ENCODE measurements at places on chromosomes 7 and 10.

DNA sequence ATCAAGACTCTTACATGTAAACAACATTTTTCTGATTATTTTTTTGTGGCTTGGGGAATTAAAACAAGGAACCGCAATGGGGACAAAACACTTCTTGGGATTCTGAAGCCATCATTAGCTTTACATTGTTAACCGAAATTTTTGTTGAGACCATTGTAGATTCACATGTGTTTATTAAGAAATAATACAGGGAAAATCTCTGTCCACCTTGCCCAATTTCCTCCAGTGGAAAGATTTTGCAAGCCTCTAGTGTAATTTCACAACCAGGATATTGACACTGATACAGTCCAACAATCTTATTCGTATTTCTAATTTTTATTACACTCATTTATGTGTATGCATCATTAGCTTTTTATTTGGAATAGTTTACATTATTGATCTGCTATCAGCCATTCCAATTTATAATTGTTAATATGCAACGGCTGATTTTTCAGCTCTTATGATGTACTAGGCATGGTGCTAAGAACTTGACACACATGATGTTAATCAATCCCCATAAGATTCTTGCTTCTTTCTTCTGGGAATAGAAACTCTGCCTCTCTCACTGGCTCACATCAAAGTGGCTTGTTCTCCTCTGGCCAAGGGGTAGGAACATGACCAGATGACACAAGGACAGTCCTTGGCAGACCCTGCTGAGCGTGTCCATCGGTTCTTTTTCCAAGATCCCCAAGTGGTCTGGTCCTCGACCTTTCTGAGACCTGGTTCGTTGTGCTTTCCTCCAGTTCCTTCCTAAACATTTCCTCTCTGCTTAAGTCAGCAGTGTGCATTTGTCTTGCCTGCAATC lies 137.6 kb downstream of the ADAM12 start:
- no peak for DNase-seq

GRCh38 chr10:105681051-105681450 lies 1040.0 kb downstream of the SORCS3 start:
- DNase-seq, result peak; percentile 3

GRCh38 chr10:93152136-93152535 lies 78.4 kb downstream of the CYP26A1 start:
- peak; percentile 89 for DNase-seq

- no peak for DNase-seq
Observed at GRCh38 chr7:63067897-63068585, 930.6 kb upstream of the ZNF722 start.

DNA sequence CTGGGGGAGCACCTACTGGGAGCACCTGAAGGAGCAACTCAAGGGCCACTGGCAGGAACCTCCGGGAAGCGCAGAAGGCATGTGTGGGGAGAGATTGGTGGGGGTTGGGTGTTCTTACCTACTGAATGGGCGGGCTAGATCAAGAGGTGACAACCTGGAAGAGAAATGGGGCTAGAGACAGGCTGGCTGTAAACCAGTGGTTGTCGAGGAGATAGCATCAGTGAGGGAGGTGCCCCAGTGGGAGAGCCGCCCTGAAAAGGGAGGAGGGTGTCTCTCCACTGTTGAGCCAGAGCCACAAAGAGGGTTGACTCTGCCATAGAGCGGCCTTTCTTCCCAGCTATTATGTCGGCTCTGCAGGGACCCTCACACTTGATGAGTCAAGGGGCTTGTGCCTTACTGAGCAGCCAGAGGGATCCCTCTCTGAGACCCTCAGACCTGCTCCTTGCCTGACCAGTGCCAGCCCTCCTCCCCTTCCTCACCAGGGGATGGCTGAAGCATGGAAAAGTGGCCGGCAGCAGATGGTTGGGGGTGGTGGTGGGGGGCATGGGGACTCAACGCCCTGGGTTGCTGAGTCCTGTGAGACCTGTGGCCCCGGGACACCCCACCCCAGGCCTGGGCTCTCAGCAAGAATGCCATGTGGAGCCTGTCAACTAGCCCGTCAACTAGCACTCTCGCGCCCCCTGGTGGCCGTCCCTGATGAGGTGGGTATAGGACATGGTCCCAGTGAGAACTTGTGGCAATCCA lies 36.4 kb upstream of the PURB start:
- peak; percentile 74 for DNase-seq

DNA sequence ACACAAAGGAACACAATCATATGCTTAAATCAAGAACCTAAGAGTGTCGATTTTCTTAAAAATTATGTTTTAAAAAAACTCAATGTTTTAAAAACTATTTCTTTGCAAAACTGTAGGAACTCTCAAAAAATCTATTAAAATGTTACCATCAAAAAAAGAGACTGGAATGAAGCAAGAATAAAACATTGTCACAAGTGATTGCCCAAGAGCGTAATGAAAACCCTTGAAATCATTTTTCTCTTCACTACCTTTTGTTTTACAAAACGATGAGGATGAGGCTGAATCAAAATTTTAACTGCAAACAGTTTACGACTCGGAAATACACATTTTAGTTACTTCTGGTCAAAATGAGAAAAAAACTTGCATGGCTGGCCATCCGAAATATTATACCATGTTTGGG lies 855 bp downstream of the YME1L1 start:
- no peak for DNase-seq

DNA sequence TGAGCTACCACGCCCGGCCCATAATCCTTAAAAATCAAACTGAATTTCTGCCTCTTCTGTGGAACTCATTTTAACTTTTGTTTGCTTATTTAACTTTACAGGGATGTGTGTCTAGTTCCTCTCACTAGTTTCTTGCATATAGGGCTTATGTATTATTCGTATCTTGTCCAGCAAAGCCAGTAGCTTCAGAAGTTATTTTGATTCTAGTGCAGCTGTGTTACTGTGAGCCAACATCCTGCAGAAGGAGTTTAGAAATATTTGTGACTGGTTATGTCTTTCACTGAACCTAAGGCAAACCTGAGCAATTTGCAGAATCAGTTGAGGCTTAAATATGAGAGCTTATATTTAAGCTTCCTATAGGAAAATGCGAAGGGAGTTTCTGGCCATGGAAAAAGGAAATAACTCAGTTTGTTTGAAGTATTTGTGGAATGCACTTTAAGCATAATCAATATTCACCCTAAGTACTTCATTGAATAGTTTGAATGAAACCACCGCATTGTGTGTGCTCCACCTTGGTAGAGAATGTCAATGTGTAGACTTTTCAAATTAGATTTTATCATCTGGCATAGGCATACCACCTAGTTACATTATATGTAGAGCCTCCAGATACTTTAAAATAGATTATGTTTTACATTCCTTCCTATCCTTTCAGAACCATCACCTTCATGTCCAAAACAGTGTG lies 90.8 kb downstream of the MCU start:
- no peak for DNase-seq

- DNase-seq, result peak; percentile 39
Observed at GRCh38 chr10:70756700-70757360, 28.3 kb downstream of the TBATA start.

DNA sequence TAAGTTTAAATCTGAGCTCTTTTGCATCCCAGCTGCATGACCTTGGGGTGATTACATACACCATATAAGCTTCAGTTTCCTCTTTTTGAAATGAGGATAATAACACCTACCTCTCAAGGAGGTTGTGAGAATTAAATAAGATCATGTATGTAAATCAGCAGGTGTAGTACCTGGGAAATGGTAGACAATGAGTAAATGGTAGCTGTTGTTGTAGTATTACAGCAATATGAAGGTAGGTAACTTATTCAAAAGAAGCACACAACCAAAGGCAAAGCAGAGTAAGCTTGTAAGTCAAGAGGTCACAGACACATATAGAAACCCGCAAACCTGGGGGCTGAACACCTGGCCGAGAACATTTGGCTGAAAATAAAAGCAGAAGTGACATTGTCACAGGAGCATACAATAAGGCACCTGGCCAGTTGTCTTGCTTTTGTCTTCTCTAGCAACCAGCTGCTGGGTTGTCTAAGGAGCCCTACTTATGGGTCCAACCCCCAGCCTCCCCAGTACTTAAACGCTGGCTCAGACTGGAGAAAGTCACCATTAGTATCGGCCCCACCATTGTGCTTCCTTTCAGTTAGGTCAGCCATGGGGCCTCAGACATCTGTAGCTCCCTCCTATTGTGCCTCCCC lies 203.6 kb upstream of the MKLN1 start:
- no peak for DNase-seq

DNA sequence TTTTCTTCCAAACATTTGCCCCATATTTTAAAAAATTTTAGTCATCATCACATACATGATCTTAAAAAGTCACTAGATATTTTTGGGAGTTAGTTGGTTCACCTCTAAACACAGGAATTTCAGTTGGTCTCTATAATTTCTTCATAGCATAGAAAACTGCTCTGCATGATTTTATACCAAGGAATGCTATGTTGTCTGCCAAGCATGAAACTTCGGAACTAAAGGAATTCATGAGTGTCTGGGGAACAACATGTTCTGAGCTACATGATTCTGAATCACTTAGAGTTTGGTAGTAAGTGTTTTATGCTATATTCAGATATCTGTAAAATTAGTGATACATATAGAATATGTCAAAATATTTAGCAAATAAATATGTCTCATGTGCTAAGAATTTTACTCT lies 957.8 kb downstream of the GATA3 start:
- DNase-seq, result peak; percentile 44

GRCh38 chr7:67346876-67347275 lies 350.2 kb downstream of the TYW1 start:
- no peak for DNase-seq

- DNase-seq, result no peak
Observed at GRCh38 chr10:114058297-114058696, 14.6 kb downstream of the ADRB1 start.

GRCh38 chr10:31961277-31962074 lies 32.8 kb upstream of the ARHGAP12 start:
- peak; percentile 91 for DNase-seq

DNA sequence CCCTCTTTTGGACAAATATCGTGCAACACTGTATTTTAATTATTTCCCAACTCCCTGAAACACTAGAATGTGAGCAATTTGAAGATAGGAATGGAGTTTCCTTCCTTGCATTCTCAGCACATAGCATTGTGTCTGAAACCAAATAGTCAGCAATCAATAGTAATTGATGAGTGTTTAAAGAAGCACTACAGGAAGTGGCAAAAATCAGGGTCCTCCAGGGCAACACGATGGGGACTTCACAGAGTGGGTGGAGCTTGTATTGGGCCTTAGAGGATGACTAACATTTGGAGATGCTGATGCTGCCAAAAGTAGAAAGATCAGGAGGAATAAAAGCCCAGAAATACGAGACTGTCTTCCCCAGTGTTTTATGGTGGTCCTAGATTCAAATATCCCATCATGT lies 94.9 kb downstream of the NPSR1 start:
- DNase-seq, result no peak

DNA sequence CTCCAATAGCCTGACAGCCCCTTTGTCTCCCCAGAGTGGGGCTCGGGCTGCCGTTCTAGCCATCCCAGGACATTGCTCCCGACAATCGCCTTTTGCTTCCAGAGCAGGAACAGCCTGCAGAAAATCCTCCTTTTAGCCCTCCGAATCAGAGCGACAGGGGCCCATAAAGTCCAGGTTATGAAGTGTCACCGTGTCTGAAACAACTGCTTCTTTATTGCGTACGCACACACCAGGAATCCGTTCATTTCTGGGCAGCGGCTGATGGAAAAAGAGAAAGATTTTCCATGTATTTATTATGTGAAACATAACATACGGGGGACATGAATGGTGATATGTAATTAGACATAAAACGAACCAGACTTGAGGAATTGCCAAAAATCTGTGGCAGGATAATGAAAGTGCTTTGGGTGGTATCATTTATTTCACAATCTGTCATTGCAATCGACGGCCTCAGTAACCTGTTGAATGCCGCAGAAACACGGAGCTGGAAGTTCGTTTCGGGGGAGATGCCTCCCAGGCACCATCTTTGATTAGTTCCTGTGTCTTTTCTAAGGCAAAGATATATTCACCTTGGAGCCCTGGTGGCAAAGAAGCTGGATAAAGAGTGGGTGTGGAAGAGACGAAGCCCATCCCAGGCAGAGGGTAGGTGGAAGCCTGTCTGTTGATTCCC lies 48.1 kb downstream of the FAM241B start:
- no peak for DNase-seq

GRCh38 chr7:46603296-46603752 lies 682.3 kb upstream of the IGFBP3 start:
- no peak for DNase-seq

- DNase-seq, result no peak
Observed at GRCh38 chr7:28187012-28187411, 6.4 kb upstream of the JAZF1 start.

GRCh38 chr7:126574276-126575250 lies 678.2 kb downstream of the GRM8 start:
- DNase-seq, result peak; percentile 53

DNA sequence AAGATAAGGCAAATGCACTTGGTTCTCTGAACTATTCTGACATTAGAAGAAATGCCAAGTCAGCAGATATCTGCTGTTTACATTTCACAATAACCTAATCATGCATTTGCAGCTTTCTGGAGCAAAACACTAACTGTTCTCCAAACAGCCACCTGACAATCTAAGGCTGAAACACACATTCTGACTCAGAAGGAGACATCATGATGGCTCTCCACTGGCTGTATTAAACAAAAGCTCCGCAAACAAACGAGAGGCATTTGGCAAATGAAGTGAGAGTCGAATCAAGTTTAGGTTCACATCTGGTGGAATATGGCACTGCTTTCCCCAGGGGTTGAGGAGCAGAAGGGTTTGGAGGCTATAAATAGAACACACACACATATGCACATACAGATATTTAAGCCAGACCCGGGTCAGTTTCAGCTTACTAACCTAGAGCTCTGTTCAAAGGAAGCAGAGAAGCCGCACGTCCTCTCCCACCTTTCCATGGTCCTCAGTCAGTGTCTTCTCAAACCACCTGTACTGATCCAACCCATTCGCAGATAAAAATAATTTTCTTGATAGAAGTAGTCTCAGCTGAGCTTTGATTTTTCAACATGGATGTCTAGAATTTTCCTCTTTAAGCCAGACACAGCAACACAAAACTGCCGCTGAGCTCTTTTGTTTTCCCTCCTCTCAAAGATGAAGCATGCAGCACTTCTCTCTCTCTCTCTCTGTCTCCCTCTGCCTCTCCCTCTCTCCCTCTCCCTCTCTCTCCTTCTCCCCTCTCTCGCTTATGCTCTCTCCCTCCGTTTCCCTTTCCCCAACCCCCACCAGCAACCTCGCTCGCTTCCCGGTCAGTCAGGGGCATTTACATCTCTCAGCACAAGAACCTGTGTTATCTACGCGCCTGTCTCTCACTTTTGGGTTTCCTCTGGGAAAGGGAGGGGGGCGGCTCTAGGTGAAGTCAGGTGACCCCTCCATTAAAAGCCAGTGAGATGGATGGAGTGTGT lies 682.8 kb downstream of the MAGI2 start:
- DNase-seq, result peak; percentile 14

- no peak for DNase-seq
Observed at GRCh38 chr10:30996481-30997005, 35.1 kb downstream of the ZNF438 start.

GRCh38 chr7:157273208-157274093 lies 63.4 kb upstream of the DNAJB6 start:
- peak; percentile 68 for DNase-seq

DNA sequence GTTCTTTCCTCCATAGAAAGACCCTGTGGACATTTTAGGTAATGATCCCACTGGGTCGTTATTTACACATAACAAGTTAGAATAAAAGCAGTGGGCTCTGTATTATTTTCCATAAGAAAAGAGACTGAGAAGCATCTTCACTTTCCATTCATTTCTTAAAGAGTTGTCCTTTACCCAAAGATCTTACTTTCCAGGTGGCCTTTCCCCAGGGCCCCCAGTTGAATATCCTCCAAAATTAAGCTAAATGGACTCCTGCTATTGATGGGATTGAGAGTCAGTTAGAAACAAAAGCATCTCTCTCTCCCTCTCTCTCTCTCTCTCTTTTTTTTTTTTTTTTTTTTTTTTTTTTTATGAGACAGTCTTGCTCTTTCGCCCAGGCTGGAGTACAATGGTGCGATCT lies 224.8 kb downstream of the KIAA1217 start:
- no peak for DNase-seq
